Left ventricle myocardium superior (tissue), 1 donor: ENCODE measurements at places on chromosomes 11 and 22. TPM values are rescaled to one million over a fixed set of nuclear protein-coding genes. Genes with fewer than 3 reads are reported as not detected.

Gene P4HA3
- 0.17 TPM for total RNA-seq

- no peak for DNase-seq
Measured at GRCh38 chr11:82356316-82356715, 377.3 kb downstream of the FAM181B start.

- DNase-seq = no peak
Measured at GRCh38 chr11:130999992-131000770, 83.9 kb upstream of the SNX19 start.

- DNase-seq = no peak
Measured at GRCh38 chr11:73233211-73233610, 15.1 kb downstream of the P2RY2 start.

Gene BTG4
- not detected for total RNA-seq

DNA sequence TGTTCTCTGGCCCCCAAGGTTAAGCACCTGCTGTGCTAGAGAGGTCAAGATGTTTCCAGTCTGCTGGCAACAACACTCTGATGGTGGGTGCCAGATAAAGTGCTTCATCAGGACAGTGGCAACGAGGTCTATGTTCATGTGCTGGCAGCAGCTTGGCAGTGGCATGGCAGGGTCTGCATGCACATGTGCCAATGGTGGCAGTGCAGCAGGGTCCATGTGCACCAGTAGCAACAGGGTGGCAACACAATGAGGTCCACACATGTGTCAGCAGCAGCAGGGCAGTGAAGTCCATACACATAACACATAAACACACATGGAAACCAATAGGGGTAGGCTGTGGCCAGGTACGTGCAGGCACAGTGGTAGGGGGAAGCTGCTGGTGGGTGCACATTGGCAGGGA lies 48.4 kb upstream of the FAR1 start:
- no peak for DNase-seq

GRCh38 chr11:128895526-128895925 lies 4.4 kb downstream of the KCNJ5 start:
- DNase-seq = peak; percentile 49

Gene SC5D
- total RNA-seq = 20.7 TPM

Gene BLID
- not detected for total RNA-seq

- no peak for DNase-seq
Measured at GRCh38 chr22:41513391-41513790, 30.9 kb downstream of the POLR3H start.

- DNase-seq = no peak
Measured at GRCh38 chr11:79208126-79208525, 232.7 kb downstream of the TENM4 start.

Gene PISD
- 15.1 TPM for total RNA-seq

DNA sequence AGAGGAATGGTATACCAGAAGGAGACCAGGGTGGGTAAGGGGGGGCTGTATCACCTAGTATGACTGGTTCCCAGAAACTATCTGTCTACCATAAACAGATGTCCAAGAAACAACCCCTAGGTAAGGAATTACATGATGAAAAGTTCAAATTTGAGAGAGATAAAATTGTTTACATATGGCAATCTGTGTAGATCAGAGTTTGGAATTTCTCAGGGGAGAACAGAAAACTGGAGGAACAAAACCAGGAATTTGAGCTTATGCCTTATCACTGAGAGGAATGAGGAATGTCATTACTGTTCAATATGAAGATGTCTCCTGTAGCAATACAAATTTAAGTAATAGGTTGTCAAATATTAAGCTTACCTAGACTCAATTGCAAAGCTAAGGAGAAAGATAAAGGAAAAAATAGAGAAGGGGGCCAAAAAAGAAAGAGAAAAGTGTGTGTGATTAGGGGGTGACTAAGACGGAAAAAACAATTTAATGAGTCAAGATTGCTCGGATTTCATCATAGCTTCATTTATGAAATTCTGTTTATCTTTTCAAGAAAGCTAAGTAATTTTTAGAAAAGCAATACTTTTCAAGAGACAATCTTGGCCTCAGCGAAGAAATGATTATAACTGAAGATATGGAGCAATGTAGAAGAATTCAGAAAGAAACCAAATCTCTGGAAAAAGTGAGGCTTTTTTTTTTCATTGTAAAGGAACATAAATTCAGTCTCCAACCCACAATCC lies 117.8 kb downstream of the APOL5 start:
- no peak for DNase-seq

- no peak for DNase-seq
Measured at GRCh38 chr11:31442086-31442485, 67.3 kb downstream of the IMMP1L start.

Gene IFITM10
- total RNA-seq = 0.77 TPM

DNA sequence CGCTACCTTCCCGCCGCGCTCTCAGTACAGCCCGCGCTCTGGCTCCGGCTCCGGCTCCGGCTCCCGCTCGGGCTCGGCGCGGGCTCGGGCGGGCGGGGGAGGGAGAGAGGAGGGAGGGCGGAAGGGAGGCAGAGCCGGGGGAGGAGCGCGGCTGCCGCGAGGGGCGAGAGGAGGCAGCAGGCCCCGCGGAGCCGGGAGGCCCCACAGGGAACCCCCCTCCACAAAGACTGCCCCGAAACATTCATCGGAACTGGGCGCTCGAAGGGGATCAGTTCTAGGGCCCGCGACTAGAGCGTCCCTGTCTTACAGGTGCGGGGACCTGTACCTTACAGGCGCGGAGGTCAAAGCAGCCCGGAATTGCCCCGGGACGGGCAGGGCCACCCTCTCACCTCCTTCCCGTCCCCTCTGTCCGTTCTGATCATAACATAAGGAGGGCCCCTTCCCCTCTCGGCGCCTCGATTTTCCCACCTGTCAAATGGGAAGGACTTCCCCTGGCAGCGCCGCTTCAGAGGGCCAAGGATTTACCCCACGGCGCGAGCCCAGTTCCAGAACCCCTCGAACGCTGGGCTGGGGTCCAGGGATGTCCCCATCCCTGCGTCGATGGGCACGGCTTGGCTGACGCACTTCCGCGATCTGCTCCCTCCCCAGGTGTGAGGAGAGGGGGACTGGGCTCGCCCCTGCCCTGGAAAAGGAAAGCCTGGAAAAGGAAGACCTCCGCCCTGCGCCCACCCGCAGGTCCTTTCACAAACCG lies at the start of gene SHISA8:
TSS of gene SHISA8 (minus strand) at position 40 of the 751 bp plus-strand sequence. CDS start 407 bp downstream, outside the sequence.
- DNase-seq = peak; percentile 73

- DNase-seq = no peak
Measured at GRCh38 chr11:34284811-34285481, 72.9 kb downstream of the ABTB2 start.

GRCh38 chr11:68497761-68498160 lies 37.2 kb downstream of the PPP6R3 start:
- no peak for DNase-seq

DNA sequence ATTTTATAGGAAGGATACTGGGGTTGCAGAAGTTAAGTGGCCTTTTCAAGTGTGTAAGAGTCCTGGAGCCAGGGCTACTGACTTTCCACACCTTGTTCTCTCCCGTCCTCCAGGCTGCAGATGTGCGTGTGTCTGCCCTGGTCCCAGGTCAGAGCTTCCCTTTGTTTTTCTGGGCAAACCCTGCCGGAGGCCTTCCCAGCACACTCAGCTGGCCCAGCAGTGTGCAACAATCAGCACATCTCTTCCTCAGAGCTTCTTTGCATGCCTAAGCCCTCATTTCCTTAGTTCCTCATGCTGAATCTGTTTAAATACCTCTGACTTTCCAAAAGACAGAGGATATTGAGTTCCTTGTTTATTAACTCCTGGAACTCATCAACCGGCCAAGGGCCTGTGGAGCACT lies 80.6 kb downstream of the KCNJ1 start:
- DNase-seq = no peak

GRCh38 chr22:49301398-49302149 lies 526.1 kb downstream of the BRD1 start:
- no peak for DNase-seq

Gene TYR
- total RNA-seq = not detected

Gene MS4A6E
- total RNA-seq = not detected

Gene NAALAD2
- 1.8 TPM for total RNA-seq

- peak; percentile 65 for DNase-seq
Measured at GRCh38 chr11:65047581-65048422, 6.8 kb downstream of the SAC3D1 start.

GRCh38 chr11:110763249-110764011 lies 51.2 kb upstream of the ARHGAP20 start:
- DNase-seq = no peak

Gene POU2AF1
- 0.62 TPM for total RNA-seq

- no peak for DNase-seq
Measured at GRCh38 chr22:43561415-43562178, 149.8 kb downstream of the MPPED1 start.

GRCh38 chr22:30783021-30783420 lies 88.3 kb downstream of the OSBP2 start:
- DNase-seq = no peak

Gene YPEL4
- 1.2 TPM for total RNA-seq

DNA sequence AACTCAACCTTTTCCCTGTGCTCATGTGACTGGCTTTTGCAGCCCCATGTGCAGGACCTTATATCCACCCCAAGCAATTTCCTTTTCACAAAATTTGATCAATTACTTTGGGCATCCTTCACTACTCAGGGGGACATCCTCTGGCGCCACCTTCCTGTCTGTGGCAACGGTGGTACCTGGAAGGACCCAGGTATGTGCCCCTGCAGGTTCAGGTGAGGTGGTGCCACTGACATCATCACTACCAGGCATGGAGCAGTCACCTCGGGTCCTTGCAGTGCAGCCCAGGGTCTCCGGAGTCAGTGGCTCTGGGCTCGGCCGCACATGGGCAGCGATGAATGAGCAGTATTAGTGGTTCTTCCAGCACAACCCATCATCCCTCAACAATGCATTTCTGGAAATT lies 37.7 kb upstream of the B3GAT1 start:
- no peak for DNase-seq

DNA sequence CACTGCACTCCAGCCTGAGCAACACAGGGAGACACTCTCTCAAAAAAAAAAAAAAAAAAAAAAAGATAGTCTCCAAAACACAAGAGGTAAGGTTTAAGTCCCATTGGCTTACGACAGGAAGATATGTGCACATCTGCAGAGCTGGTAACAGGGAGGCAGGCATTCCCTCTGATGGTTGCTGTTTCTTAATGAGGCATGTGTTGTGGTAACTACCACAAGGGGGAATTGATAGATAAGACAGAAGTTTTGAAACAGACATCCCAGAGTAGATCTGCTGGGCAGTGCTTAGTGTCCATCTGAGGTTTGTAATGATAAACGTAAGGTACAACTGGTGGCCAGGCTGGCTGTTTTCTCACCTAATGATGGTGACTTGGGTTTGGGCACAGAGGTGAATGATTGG lies 4.7 kb downstream of the EIF1AD start:
- DNase-seq = no peak

GRCh38 chr22:23437779-23438178 lies 142.3 kb downstream of the IGLL1 start:
- DNase-seq = no peak
